ENCODE measurements at places on chromosomes 6 and 20.

DNA sequence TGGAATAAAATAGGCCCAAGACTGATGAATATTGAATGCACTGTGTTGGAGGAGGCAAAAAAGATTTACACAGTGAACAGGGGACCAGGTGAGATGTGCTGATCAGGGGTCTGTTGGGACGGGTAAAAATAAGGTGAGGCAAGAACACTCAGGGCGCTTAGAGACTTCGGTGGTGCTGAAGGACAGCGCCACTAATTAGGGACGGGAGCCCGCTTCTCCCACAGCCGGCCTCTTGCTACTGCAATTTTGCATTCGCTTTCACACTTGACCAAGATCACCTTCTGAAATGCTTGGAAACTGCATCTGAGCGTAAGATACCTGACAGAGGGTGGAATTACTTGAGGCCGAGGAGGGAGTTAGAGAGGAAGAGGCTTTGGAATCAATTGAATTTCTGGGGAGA is 7.3 kb downstream of the TFAP2D start:
- no peak for DNase-seq

GRCh38 chr6:30880698-30881252 is 3.5 kb upstream of the DDR1 start:
- no peak for DNase-seq

GRCh38 chr20:17881741-17882064 is 86.9 kb downstream of the SNX5 start:
- no peak for DNase-seq

DNA sequence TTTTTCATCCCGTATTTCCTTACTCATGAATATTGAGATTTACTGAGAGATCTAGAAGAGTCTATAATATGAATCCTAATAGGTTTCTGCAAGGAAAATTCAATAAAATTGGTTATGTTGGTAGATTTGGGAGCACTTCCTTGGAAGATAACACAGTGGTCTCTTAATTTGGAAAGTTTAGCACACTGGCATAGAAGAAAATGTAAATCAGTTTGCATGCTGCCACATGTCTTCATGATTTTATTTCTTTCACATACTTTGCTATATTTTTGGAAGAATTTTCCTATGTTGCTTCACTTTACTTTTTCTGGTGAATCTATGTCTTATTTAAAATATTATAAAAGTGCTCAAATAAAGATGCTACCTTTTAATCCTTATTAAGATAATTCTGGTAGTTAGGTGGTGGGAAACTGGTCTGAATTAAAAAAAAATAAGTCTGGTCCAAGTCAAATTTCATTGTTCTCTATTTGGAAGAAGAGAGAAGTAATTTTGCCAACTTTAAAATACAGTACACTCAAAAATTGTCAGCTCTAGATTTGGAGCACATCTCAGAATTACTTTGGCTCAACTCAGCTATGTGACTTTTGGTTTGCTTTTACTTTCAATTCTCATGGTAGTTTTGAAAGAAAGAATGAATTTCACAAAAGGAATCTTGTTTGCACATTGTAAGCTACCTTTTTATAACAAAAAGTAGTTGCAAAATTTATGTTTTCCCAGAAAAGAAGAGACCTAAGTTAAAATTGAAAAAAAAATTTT is 197.3 kb downstream of the CENPW start:
- DNase-seq = no peak

DNA sequence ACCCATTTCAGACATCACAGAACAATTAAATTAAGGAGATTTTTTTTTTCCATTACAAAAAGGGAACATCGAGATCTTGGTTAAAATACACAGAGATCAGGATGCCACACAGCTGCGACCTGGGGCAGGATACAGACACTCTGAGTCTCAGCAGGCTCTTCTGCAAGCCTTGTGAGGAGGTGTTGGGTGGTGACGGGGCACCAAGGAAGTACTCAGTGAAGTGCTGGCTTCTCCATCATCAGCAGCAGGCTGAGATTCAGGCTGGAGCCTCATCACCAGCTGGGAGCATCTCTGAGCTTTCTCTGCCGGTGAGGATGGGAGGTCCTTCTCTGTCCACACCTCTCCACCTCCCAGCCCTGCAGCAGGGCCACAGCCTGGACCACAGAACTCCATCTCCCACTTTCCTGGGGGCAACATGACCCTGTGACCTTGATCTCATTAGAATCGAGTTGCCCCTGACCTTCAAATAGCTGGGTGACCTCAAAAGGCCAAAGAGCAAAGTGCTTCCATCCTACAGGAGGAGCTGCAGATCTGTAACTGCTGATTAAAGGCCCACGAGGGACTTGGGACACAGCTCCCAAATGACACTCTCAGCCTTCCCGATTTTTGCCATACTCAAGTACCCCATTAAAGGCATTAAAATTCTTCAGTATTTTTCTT is 16.0 kb downstream of the PMEPA1 start:
- no peak for DNase-seq

DNA sequence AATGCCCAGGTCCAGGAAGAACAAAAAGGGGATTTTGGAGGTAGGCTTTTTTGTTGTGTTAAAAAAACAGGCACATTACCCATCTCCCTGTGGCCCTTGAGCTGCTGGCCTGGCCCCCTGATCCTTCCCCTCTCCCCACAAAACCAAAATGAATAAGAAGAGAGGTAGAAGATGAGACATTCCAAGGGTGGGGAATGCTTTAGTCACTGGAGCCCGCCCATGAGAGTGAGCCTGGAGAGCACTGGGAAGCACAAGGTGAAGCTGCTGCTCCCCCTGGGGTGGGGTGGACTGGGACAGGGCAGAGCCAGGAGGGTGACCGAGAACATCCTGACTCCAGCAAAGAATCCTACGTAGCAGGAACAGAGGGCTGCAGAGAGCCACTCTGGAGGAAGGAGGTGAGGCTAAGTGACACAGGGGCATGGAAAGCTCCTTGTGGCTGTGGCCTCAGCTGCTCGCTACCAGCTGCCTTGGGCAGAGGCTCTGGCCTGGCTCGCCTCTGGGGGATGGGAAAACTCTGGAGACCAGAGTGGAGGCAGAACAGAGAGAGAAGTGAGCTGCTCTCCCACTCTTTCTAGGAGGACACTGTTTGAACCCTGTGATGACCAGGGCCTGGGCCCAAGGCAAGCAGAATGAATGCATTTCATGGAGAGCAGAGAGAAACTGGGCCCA is 48.3 kb downstream of the AKAP7 start:
- no peak for DNase-seq

GRCh38 chr6:93266116-93266817 is 153.1 kb downstream of the EPHA7 start:
- no peak for DNase-seq

- no peak for DNase-seq
Observed at GRCh38 chr20:37314099-37314498, 24.6 kb downstream of the MANBAL start.

DNA sequence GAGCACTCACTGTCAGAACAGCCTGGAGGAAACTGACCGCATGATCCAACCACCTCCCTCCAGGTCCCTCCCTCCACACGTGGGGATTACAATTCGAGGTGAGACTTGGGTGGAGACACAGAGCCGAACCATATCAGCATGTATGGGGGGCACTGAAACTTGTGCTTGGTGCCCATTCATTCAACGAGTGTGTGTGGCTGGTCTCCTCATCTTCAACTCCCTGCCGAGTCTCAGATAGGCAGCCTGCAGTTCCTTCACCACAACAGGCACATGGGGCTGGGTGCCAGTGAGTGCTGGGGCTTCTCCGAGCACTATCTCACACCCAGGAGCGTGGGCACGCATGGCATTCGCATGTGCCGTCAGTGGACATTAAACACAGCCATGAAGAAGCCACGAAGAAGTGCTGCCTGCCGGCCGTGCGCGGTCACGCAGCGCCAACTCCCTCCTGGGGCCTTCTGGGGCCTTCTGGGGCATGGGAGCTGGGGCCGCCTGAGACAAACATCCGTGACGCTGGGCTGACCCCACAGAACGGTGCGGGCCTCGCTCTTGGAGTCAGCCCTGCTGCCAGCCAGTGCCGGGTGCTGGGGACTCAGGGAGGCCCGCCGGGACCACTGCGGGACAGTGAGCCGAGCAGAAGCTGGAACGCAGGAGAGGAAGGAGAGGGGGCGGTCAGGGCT is 714 bp upstream of the RTEL1 start:
- DNase-seq = peak; percentile 37

DNA sequence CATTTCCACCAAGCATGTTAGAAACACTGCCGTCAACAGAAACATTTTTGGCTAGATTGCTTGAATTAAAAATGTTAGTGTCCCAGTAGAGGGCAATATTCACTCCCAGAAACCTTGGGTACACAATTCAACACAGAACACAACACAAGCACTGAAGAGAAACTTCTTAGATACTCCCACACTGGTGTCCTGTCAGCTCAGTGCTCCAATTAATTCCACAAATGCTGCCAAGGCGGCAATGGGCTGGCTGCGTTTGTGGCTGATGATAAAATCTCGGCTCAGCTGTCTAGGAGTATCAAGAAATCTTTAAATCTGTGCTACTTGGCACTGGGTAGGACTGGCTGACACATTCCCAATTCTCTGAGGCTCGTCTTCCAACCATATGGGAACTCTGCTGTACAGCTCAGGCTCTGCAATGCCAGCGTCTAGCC is 39.3 kb downstream of the BEND3 start:
- DNase-seq = no peak

DNA sequence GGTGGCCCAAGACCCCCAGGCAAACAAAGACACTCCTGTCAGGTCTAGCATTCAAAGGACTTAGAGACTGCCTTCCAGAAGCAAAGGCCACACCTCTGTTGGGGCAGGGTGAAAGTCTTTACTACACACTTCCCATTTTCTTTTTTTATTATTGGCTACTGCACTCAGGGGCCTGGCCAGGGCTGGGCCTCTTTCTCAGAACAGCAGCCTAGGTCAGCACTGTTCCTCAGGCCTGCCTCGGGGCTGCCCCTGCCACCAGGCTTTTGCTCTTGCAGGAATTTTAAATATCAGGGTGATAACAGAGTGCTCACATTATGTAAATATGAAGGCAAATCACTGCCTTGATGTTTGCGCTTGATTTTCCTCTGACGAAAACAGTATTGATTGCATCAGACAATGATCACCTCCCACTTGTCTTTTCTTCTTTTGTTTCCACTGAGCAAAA is 18.5 kb downstream of the GSTA4 start:
- DNase-seq = peak; percentile 73

DNA sequence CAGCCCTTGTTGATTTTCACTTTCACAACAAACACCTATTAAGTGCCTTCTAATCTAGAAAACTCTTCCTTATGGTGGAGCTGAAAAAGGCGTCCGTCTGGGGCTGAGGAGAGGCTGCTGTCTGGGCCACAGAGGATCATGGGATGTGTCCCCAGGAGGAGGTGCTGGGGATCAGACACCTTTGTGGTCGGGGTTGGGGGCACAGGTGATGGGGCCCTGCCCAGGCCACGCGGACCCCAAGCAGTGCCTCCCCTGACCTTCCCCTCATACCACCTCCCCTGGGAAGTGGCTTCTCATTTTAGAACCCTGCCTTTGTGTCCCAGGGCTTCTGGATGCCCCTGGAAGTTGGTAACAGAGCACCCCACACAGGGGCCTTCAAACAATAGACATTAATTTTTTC is 41.1 kb downstream of the SUN5 start:
- DNase-seq = no peak

GRCh38 chr20:48892891-48893290 is 28.6 kb upstream of the ARFGEF2 start:
- DNase-seq = no peak

DNA sequence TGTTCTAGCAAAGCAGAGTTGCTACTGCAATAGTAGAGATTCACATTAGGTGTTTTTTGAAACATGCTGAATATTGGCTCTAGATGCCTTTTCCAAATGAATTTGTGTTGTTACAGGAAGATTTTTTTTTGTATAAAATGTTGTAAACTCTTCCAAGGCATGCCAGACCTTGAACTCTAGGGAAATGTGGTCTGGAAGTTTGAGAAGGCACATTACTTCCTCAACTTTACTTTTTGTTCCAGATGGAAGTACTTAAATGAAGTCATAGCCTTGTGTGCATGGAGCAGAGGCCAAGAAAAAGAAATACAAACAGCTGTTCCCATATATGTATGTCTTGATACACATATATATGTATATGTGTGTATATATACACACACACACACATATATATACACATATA is 585.7 kb upstream of the MARCKS start:
- DNase-seq = no peak

DNA sequence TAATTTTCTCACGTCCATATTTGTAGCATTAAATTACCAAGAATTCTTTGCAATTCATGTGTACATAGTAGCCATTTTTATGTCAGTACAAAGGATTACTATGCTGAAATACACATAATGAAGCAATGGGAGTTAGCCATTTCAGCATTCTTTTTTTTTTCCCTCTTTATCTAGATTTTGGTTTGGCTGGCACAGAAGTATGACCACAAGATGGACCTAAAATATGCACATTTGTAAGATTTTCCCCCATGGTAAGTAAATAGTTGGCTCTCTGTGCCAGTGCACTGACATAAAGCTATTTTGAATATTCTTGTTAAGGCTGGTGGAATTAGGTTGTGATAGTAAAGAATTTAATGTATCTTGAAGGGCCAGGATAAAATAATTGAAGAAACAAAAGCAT is 486.1 kb upstream of the BTBD3 start:
- DNase-seq = no peak

DNA sequence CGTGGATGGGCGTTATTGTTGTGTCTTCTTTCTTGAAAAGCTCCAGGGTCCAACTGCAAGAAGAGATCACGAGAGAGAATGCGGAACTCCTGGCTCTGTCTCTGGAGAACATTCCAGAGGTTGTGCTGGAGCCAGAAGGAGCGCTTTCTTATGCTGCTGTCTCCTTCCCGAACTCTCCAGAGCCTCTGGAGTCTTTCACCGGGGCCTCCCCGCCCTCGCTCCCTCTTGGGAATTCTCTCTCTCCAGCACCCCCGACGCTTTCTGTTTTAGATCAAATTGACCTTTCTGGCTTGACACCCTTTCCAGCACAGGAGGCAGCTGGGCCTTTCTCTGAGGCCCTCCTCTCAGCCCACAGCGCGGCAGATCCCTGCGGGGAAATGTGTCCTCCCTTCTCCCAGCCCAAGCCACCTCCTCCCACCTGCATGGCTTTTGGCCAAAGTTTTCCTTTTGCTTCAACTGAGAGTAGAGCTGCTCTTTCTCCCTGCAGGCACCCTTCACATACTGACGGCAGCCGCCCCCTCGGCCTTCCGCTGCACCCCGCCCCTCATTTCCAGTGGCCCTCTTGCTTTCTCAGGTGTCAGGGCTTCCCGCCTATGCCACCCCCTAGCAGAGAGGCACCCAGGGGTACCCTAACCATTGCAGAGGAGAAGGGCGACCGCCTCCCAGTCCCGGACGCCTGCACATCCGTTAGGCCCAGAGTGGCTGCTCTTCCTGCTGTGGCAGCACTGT is 6.6 kb upstream of the CCR6 start:
- no peak for DNase-seq

DNA sequence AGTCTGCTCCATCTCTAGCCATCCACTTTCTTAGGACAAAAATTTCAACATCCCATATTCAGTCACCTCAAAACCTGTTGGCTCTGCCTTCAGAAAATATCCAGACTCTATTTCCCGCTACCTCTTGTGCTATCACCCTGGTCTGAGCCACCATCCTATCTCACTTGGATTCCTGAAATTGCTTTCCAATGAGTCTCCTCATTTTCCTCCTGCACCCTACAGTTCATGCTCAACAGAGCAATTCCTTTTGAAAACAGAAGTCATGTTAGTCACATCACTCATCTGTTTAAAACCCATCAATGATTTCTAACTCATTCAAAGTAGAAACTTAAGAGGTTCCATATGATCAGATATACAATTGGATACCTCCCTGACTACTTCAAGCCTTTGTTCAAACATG is 229.9 kb downstream of the ADGRG6 start:
- no peak for DNase-seq

- DNase-seq = peak; percentile 51
Observed at GRCh38 chr6:3031857-3032640, 32.4 kb downstream of the NQO2 start.

GRCh38 chr6:132147530-132148011 is 196.4 kb upstream of the CCN2 start:
- DNase-seq = no peak

Data from activated CD4-positive, alpha-beta T cell treated with anti-CD3 and anti-CD28 coated beads for 36 hours (primary cell).